ENCODE measurements at places on chromosomes 6 and 20. TPM values are rescaled to one million over a fixed set of nuclear protein-coding genes. Genes with fewer than 3 reads are reported as not detected.

- DNase-seq: no peak
These were observed 309.8 kb upstream of the SGK1 start for GRCh38 chr6:134627707-134628106.

DNA sequence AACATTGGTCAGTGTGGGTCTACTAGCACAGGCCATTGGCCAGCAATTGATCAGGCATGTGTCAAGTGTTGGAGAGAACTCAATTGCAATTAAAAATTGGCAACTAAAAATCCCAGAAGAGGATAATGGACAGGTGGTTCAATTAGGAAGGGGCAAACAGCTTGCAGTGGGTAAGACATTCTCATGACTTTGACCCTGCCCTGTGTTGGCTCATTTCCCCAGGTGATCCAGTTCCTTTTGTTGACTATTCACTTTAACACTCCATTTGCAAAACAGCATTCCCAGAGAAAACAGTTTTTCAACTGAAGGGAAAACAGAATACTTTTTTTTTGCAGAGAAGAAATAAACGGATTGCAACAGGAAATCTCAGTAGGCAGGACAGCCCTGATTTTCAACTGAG is 28.9 kb upstream of the SCGN start:
- DNase-seq: no peak

DNA sequence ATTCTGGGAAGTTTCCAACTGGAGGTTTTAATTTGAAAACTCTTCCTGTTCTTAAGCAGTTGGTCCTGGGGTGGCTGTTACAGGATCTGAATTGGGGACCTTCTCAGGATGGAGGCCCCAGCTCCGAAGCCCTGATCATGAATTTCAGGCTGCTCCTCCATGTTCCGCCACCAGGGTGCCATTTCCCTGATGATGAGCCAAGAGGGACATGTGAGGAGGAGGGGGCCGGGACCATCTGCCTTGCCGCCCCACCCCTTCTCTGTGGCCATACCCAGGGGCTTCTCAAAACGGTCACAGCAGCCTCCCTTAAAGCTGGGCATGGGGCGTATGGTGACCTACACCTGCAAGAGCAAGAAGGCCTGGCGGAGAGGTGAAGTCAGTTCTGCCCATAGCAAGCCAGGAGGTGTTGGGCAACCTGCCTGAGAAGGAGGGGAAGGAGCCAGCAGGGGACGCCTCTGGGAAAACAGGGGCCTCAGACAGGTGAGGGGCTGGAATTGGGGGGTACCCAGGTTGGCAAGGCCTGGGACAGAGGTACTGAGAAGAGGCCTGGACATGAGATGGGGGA is 3.6 kb upstream of the BAK1 start:
- DNase-seq: no peak

The TXNDC5 gene
- total RNA-seq: 2,272 TPM

DNA sequence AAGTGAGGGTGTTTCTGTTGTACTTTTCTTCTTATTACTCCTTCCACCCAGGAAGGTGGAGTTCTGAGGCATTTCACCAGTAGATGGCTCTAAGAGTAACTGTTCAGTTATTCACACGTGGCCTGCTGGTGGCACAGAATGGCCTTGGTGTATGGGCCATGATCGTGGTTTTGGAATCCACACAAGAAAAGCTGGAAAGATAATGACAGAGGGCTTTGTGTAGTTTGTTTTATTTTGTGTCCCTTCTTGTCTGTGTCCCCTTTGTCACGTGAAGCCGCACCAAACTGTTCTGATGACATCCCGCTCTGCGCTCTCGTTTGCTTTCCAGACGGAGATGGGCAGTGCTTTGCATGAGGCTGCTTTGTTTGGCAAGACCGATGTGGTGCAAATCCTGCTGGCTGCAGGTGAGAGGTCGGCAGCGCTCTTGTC is 93.4 kb downstream of the ANKS1A start:
- no peak for DNase-seq

Data from pulmonary artery endothelial cell (primary cell).